ENCODE measurements at places on chromosomes 3 and 15.

DNA sequence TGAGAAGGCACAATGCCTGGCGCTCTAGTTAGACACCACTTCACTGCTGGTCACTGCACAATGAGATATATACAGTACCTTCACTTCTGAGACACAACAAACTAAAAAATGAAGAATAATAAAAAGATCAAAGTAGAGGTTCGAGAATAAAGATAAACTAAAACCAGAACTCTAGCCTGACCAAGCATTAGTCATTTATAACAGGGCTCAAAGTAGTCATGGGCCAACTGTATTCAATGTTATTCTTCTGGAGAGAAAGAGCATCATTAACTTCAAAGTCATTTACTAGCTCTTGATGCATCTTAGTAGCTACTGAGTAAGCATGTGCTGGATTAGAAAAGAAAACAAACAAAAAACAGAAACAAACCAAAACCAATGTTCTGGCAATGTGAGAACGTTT, 145.2 kb downstream of the SSR3 start:
- DNase-seq = no peak

GRCh38 chr3:99741588-99741987, 76.1 kb upstream of the CMSS1 start:
- DNase-seq = no peak

DNA sequence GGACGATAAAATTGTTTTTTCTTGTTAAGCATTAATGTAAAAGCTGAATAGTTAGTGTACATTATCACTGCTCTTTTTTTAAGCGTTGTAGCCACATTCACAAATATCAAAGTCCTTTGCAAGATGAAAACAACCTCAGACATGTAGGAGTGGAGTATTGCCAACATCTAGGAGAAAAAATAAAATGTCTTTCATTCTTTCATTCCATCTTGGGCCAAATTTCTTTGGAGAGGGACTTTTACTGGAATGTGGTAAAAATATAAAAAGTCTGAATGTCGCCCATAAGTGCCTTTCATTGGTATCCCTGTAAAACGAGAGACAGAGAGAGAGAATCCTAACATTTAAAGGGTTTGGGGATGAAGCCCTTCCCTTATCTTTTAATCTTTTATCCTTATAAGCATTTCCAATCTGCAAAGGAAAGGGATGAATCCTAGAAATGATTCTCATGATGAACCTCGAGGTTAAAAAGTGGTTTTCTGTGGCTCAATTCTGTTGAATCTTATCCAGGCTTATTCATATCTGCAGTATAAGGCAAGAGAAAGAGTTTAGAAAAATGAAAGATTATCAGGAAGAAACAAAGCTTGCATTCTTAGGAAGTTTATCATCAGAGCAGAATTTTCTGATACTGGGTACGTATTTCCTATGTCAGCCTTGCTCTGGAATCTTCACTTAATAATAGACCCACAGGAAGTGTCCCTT, 1031.7 kb downstream of the MCTP2 start:
- no peak for DNase-seq

- DNase-seq = no peak
Measured at GRCh38 chr15:48559285-48559684, 86.2 kb downstream of the FBN1 start.

DNA sequence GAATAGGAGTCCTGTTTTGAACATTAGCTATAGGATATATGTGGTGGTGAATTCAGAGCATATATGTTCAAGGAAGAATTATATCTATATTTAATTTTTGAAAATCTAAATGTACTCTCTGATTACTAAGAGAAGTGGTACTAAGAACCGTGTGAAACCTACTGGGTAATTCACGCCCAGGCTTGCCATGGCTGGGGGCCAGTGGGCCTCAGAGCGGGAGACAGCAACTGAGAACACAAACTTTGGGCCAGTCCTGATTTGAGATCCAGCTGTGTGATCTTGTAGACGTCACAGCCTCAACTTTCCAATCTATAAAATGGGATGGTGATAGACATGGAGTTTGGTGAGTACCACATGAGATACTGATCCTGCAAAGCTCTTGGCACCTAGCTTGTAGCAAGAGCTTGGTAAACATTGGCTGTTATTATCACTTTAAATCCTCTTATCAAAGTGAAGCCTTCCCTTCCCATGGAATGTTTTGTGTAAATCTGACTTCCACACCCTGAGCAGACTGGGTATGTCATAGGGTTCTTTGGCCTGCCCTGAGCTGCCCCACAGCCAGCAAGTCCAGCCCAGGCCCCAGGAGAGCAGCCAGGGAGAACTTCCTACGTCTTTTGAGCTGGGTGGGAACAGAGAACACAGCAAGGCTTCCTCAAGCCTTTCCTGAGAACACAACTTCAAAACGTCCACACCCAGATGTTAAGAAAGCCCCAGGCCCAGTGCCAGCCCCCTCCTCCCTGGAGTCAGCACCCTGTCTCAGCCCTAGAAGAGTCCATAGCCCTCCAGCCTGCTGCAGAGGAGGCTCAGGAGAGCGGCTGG, 8.2 kb upstream of the PAQR5 start:
- DNase-seq = no peak

Data from MV-4-11 (cell line).